GDM1 (cell line): ENCODE measurements at places on chromosomes 13 and 19.

DNA sequence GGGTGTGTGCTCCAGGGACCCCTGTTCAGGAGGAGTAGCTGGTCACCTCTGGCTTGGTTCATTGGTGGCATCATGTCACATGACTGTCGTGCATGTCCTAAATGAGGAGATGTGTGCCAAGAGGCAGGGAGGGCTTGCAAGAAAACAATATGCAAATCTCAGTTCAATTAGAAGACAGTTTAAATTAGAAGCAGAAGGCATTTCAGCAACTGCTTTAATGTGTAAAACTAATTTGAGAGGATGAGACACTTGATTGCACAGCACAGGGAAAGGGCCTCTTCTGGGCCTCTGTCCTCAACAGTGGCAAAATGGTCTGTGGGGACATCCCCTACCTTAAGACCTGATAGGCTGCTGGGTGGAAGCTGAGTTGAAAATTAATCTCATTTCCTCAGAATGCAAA lies 54.6 kb downstream of the SPATA13 start:
- no peak for DNase-seq

- no peak for DNase-seq
Measured at GRCh38 chr19:43468354-43469159, 3.1 kb upstream of the LYPD3 start.

DNA sequence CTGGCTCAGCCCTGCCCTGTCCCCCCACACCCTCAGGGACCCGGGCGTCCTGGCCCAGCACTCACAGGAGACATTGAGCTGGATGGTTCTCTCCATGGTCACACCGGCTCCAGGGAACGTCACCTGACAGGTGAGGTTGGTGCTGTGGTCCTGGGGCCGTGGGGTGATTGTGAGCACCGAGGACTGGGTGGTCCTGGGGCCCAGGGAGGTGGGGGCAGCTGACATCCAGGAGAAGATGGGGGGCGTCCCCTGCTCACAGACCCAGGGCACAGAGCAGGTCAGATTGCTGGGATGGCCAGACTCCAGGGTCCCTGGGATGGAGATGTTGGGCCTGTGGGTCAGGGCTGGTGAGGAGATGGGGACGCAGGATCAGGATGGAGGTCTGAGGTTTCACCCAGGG lies 854 bp downstream of the SIGLEC6 start:
- DNase-seq: no peak

GRCh38 chr19:497869-498510 lies 1.7 kb downstream of the MADCAM1 start:
- no peak for DNase-seq

DNA sequence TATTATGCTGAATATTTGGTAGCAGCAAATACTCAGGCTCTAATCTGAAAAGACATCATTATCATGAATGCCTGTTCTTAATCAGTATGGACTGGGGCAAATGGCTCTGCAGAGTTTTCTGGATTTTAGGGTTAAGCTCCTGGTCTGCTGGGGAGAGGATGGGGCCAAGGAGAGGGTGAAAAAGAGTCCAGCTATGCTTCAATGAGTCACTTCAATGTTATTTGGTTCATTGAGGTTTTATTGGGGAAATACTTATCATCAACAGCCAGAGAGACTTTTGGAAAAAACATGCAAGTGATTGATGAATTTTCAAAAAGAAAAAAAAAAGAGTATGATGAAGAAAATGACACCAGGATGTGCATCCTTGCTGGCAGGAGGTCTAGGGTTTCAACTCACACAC lies 278.3 kb downstream of the UQCRFS1 start:
- no peak for DNase-seq

DNA sequence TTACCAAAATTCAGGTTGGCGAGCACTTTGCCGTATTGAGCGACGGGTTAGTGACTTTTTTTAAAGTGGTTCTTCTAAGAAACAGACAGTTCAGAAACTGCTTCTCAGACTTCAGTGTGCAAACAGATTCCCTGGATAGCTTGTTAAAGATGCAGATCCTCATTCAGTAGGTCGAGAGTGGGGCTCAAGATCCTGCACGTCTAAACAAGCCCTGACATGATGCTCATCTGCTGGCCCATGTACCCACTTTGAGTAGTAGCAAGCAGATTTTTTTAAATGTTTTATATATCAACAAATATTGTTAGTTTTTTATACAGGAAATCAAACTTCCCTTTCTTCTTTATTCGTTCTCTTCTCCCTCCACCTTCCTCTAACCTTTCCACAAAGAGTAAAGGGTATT lies 7.3 kb downstream of the METTL21C start:
- DNase-seq: no peak

- DNase-seq: no peak
Measured at GRCh38 chr13:79405501-79405830, 589 bp downstream of the RBM26 start.

- no peak for DNase-seq
Measured at GRCh38 chr19:46847528-46847927, 3.1 kb downstream of the AP2S1 start.

- no peak for DNase-seq
Measured at GRCh38 chr13:72651144-72651543, 76.3 kb downstream of the MZT1 start.

- no peak for DNase-seq
Measured at GRCh38 chr19:34468409-34468808, 13.1 kb upstream of the WTIP start.

DNA sequence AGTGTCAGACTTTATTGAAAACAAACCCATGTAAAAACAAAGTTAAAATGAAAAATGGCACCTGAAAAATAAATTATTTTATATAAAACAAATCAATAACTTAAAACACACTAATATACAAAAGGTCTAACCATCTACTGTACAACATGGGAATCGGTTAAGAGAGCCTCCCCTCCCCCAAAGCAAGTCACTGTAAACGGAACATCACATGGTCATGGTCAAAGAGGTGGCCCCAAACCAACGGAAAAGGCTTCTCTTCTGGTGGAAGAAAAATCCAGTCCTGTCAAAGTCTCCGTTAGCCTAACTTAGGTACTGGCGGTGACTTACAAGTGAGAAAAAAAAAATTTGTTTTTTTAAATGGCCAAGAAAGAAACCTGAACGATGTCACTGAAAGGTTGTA lies 15.7 kb upstream of the TIMM44 start:
- no peak for DNase-seq

DNA sequence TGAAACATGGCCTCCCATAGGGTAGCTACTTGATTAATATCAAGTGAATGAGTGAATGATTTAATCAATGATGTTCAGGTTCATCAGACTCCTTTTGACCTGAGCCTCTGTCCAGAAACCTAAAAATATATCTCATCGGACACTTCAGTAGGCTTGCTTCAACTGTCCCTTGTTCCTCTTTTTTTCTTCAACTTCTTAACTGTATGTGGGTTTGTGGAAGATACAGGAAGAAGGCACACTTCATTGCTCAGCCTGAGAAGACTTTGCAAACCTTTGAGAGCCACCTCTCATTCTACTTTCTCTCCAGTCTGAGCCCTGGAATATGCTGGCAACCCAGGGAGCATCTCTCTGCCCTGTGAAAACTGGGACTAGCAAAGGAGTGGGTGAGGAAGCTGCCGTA lies 557.0 kb downstream of the FGF9 start:
- DNase-seq: no peak

DNA sequence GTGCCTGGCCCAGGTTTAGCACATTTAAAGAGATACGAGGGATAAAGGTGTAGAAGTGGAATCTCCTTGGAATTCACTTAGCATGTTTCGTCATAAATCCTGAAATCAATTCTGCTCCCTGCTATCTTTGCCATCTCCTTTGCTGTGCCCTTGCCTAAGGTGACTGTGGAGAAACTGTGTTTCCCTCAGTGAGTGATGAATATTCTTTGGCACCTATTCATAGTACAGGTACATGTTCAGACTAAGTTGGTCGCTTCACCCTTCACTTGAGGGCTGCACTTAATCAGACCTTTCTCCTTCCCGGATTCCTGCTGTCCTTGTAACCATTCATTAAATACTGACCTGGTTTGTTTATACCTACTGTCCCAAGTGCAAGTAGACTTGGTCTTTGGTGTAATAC lies 17.8 kb downstream of the PCCA start:
- no peak for DNase-seq

GRCh38 chr19:42596391-42597072 lies 1.8 kb upstream of the CEACAM8 start:
- DNase-seq: no peak

DNA sequence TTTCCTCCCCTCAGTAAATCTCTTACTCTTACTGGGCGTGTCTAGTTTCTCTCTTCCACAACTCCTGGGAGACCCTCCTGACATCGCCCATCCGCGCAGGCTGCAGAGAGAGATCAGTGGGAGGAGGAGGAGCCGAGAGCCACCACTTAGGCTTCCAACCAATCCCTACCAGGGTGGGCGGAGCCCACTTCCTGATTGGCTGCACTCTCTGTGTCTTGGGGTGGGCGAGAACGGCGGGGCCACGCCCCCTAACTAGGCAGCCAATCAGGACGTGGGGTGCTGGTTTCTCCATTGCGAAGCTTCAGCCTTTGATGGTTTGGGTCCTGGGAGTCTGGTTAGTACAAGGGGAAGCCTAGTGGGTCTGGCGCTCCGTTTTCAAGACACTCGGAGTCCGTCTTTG lies at the start of gene PMIS2:
Gene PMIS2 (plus strand): TSS at position 326 of the 400 bp plus-strand sequence. CDS start 87 bp downstream, outside the sequence.
- DNase-seq: no peak

GRCh38 chr13:79966493-79966895 lies 374.4 kb downstream of the SPRY2 start:
- DNase-seq: no peak

GRCh38 chr19:18802354-18802753 lies 11.2 kb upstream of the COMP start:
- DNase-seq: no peak

GRCh38 chr19:16544473-16545231 lies 2.4 kb upstream of the CHERP start:
- no peak for DNase-seq

DNA sequence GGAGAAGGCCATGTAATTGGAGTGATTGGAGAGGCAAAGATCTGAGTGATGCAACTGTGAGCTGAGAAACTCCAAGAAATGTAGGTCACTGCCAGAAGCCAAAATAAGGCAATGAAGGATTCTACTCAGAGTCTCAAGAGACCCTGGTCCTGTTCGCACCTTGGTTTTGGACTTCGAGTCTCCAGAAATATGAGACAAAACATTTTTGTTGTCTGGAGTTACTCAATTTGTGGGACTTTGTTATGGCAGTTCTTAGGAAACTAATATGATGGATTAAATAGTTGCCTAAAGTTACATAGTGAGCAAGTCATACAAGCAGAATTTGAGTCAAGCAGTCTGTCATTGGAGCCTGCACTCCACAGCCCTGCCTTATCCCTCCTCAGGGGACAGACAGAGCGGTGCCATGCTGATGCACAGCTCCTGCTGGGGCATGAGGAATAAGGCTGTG lies 104.2 kb downstream of the ITGBL1 start:
- no peak for DNase-seq

DNA sequence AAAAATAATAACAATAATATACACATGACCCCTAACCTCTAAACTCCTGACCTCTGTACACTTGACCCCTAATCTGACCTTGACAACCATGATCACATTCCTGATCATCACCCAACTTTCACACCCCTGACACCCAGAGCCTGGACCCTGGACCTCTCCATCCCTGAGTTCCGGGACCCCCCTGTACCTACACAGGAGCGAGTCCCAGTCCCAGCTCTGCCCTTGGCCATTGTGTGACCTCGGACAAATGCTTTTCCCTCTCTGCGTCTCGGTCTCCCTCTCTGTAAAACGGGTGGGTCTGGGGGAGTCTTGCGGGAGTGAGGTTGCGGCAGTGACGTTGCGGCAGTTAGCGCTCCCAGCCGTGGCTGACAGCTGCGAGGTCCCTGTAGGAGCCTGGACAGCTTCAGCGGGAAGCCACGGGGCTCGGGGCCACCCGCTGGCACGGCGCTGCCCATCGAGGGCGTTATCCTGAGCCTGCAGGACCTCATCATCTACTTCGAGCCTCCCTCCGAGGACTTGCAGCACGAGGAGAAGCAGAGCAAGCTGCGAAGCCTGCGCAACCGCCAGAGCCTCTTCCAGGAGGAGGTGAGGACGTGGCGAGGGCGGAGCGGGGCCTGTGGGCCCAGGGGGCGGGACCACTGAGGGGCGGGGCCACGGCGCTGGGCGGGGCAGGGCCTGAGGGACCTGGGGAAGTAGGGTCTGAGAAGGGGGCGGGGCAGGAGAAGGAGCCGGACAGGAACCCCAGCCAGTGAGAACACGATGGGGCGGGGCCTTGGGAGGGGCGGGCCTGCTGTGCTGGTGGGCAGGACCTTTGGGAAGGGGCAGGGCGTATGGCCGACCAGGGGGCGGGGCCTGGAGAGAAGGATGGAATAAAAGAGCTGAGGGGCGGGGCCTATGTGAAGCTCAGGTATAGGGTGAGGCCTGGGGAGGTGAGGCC lies 19.2 kb downstream of the RYR1 start:
- DNase-seq: no peak

GRCh38 chr19:29410601-29411000 lies 115.2 kb upstream of the VSTM2B start:
- DNase-seq: no peak

DNA sequence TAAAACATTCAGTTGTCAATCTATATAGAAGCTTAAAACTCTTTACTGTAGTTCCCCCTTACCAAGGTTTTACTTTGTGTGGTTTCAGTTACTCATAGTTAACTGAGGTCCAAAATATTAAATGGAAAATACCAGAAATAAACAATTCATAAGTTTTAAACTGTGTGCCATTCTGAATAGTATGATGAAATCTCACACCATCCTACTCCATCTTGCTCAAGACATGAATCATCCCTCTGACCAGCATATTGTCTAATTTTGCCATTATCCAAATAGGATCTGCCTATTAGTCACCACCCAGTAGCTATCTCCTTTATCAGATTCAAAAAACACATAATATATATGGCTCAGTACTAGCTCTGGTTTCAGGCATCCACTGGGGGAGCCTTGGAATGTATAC lies 22.4 kb downstream of the ZNF571 start:
- no peak for DNase-seq

- DNase-seq: no peak
Measured at GRCh38 chr13:27476943-27477703, 26.8 kb upstream of the MTIF3 start.

DNA sequence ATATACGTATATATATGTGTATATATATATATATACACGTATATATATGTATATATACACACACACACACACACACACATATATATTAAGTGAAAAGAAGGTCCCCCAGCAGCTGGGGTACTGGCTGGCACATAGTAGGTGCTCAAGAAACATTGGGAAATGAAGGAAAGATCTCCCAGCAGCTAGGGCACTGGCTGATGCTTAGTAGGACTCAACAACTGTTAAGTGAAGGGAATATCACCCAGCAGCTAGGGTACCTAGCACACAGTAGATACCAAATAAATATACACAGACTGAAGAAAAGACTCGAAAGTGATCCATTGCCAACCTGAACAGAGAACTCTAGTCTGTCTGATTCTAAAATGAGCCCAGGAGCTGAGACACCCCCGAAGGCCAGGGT lies 12.2 kb downstream of the PODNL1 start:
- DNase-seq: no peak

- no peak for DNase-seq
Measured at GRCh38 chr19:35136977-35137702, 1.5 kb upstream of the FXYD1 start.

DNA sequence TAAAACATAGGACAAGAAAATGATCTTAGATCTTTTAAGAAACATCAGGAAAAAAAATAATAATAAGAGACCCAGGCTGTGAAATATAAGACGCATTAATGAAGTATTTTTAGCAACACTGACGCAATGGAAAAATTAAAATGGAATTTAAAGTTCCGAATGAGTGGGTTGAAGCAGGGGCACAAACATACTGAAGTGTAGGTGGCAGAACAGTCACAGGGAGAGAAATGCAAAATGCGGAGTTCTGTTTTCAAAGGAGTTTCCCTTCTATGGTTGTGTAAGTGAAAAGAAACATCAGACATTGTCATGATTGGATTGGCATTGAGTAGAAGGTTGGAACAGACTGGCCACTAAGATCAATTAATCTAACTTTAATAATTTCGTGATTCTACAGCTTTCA lies 159.8 kb downstream of the CYSLTR2 start:
- DNase-seq: no peak
